ENCODE measurements at places on chromosomes 11 and 22.

DNA sequence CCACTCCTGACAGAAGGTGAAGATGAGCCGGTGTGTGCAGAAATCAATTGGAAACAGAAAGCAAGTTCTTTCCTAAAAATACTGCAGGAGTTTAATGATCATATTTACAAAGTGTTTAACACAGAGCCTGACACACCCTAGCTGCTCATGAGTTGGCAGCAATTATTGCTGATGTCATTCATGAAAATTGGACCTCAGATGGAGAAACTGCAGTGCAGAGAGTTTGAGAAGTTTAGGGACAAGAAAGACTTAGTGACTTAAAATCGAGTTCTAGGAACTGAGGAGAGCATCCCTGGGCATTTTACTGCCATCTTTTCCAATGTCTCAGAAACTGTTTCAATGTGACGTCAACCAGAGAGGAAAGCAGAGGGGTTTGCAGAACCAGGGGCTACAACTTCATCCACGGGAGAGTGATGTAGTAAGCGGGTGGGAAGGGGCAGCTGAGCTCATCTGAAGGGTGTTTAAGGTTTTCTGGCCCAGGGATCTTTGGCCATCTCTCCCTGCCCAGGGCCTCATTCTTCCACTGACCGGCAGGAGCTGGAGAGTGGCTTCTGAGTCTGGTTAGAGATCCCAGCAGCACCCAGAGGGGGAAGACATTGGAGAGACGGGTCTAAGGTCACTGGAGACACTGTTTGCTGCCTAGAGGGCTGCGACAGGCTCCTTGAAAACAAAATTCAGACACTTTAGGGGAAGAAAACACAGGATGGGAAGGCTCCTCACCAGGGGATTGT is 21.1 kb upstream of the IGLL5 start:
- DNase-seq = no peak

GRCh38 chr22:17350292-17350691 is 19.0 kb upstream of the CECR2 start:
- DNase-seq = no peak

GRCh38 chr22:49753961-49754695 is 73.5 kb downstream of the BRD1 start:
- no peak for DNase-seq

DNA sequence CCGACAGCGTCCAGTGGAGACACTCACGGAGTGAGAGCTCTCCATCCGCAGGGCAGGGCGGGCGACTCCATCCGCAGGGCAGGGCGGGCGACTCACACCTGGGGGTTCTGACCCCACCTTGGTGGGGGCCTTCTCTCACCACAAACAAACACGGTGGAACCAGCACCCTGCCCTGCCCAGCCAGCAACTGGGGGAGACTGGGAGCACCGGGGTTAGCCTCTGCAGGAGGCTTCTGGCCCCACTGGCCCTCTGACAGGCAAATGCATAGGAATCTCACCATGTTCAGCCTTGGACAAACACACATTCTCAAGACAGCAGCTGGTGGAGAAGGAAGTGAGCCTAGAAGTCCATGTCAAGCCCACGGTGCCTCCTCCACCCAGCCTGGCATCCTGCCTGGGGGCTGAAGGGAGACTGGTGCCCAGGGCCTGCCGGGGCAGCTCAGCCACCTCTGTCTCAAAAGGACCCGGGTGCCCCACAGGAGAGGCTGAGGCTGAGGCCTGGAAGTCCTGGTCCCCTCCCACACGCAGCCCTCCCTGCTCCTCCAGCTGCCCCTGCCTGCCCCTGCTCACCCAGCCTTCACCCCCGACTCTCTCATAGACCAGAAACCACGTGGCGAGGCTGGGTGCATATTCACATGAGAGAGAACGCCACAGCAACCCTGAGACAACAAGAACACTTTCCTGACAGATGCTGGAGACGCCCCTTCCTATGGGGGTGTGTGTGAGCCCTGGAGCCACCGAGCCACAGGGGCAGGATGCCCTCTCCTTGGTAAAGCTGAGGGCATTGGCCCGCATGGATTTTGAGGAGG is 98.4 kb upstream of the B3GAT1 start:
- no peak for DNase-seq

- DNase-seq = no peak
Observed at GRCh38 chr11:43908191-43908590, 27.6 kb downstream of the ALKBH3 start.

- no peak for DNase-seq
Observed at GRCh38 chr11:103737747-103738146, 298.7 kb upstream of the DDI1 start.

DNA sequence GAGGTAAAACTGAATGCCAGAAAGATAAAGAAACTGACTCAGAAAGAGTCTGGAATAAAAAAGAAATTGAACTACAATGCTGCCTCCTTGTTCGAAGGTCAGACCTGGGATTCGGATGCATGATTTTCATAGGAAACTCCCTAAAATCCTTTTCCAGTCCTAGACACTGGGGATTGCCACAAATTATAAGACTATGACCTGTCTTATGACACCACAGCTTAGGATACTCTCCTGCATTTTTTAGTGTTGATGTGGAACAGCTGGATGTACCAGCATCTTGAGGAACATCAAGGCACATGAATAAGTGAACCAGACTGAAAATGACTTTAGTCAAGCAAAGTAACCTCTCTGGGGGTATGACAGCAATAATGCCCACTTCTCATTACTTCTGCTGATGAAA is 9.0 kb downstream of the KIRREL3 start:
- peak; percentile 62 for DNase-seq

DNA sequence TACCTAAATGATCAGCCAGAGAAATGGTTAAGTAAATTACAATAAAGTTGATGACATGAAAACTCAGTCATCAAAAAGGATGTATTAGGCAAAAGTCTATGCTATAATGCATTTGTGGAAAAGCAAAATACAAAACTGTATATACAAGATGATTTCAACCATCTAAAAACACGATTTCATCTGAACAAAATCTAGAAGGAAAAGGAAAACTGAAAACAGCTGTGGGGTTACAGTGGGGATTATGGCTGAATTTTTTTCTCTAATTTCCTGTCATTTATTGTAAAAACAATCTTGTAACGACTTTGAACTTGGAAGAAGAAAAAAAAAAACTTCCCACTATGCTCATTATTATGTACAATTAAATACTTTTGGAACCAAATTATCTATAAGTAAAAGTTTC is 30.3 kb downstream of the CHEK2 start:
- DNase-seq = no peak

DNA sequence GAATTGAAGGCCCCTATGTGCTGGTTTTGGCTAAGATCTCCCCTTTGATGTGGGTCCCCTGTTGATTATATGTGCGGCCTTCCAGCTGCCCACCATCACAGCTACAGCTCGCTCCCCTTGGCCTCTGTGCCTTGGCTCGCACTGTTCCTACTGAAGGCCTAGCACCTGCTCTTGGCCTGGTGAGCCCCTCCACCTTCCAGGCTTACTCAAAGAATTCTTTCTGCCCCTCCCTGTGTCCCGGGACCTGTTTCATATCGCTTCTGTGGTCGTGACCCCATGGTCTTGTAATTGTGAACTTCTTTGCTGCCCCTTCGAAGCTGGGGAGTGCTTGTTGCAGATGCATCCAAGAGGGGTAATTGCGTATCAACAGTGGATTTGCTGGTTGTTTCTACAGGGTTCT is 12.5 kb downstream of the PEX26 start:
- no peak for DNase-seq

DNA sequence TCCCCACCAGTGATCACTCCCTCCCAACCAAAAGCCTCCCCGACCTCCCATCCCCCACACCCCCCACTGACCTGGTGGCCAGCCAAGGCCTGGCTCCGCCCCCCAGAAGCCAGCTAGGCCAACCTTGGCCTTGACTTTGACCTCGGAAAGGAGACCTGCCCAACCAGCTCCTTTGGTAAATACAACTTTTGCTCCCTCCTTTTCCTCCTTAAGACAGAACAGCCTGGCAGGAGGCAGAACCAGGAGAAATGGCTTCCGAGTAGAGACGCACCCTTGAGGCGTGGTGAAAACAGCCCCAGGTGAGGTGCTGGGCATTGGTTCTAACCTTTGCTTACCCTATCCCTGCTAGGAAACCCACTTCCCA is 27.0 kb downstream of the PLEKHA7 start:
- DNase-seq = peak; percentile 76

DNA sequence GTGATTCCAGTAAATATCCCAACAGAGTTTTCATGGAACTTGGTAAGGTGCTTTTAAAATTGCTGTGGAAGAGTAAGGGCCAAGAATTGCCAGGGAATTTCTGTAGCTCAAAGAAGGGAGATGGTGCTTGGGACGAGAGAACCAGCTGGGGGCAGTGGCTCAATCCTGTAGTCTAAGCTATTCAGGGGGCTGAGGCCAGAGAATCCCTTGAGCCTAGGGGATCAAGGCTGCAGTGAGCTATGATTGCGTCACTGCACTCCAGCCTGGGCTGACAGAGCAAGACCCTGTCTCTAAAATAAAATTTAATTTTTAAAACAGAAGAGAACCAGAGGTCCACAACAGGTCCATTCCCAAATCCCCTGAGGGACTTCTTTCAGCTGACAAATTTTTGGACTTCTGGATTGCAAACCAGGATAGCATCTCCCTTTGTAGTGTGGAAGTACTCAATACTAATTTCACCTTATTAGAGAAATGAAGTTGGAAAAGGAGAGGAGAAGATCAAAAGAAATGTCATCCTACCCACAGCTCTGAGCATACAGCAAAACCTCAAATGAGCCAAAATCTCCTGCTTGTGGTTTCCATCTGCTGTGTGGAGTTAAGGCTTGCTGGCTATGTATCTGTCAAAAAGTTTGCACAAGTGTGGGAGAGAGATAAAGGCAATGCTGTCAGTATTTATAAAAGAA is 59.2 kb upstream of the CLPB start:
- no peak for DNase-seq

DNA sequence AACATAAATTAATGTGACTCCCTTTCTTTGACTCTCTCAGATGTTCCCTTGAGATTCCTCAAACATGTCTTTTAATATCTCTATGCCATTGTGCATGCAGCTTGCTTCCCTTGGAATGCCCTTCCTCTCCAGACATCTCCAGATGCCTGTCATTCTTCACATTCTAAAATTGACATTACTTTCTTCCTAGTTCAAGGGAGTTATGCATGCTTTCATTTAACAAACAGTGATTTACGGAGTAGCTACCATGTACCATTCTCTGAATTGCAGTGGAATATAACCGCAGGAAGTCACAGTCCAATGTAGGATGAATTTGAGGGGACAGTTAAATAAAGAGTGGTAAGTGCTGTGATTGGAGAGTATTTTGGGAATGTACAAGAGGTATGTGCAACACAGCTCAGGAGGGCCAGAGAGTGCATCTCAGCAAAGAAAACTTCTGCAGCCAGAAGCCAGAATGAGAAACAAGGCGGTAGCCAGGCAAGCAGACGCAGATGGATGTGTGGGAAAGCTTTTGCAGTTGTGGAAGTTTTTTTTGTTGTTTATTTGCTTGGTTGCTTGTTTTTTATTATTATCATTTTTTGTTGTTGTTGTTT is 18.7 kb downstream of the MMP10 start:
- peak; percentile 67 for DNase-seq

GRCh38 chr22:32531931-32532819 is 57.6 kb downstream of the FBXO7 start:
- DNase-seq = peak; percentile 64

- DNase-seq = no peak
Observed at GRCh38 chr22:30045494-30045887, 34.8 kb upstream of the HORMAD2 start.

- DNase-seq = peak; percentile 76
Observed at GRCh38 chr22:17501679-17502285, 61.5 kb upstream of the SLC25A18 start.

DNA sequence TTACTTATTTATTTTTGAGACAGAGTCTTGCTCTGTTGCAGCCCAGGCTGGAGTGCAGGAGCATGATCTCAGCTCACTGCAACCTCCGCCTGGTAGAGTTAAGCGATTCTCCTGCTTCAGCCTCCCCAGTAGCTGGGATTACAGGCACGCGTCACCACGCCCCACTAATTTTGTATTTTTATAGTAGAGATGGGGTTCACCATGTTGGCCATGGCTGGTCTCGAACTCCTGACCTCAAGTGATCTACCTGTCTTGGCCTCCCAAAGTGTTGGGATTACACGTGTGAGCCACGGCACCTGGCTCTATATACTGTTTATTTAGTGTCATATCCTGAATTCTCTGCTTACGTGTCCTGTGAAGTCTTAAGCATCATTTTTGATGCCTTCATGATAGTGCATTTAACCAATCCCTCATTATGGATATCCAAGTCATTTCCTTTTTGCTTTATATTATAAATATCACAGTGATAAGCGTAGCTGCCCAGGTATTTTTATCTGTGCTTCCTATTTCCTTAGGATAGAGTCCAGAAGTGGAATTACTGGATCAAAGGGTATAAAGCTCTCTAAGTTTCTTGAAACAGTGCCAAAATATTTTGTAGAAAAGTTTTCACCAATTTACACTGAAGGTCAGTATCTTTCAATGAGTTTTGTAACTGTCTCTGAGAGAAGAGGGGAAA is 871 bp upstream of the SIDT2 start:
- no peak for DNase-seq

GRCh38 chr11:91906871-91907624 is 317.6 kb upstream of the FAT3 start:
- no peak for DNase-seq

DNA sequence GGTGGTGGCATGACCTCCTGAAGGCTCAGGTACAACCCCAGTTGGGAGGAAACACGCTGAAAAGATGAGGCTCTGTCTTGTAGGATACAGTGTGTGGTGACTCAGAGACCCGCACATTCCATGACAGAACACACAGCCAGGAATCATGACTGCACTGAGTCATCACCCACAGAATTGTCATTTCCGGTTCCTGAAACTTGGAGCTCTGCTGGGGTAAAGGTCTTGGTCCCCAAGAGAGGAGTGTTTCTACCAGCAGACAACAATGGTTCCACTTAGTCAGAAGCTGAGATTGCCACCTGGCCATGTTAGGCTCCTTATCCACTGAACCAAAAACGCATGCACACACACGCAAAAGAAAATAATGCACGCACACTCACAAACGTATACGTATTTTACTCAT is 31.5 kb upstream of the CYB5R3 start:
- DNase-seq = peak; percentile 91

DNA sequence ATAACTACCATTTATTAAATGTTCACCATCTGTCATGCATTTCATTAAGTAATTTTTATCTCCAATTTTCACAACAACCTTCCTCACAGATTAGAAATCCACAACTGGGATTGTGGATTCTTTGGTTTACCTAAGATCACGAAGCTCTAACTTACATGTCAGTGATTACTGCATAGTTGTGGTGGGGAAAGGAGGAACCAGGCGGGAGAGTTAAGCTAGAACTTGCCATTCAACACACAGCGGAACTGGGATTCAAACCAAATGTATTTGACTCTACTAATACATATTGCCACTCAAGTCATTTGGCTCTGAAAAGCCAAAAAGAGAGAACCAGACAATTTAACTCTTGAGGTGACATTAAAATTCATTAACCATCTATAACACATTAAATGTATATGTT is 10.4 kb upstream of the LAYN start:
- no peak for DNase-seq

- no peak for DNase-seq
Observed at GRCh38 chr11:104855965-104856364, 42.3 kb downstream of the CASP12 start.

Data from renal cortical epithelial cell (primary cell).